ENCODE measurements at places on chromosomes 6 and 20.

- DNase-seq, result no peak
These were observed 513.8 kb upstream of the HTR1E start for GRCh38 chr6:86423571-86423970.

GRCh38 chr20:59015812-59016711, 3.2 kb upstream of the TUBB1 start:
- DNase-seq, result no peak

GRCh38 chr6:162649271-162649670, 78.3 kb downstream of the PRKN start:
- no peak for DNase-seq

GRCh38 chr20:40769677-40770285, 80.7 kb upstream of the MAFB start:
- no peak for DNase-seq

DNA sequence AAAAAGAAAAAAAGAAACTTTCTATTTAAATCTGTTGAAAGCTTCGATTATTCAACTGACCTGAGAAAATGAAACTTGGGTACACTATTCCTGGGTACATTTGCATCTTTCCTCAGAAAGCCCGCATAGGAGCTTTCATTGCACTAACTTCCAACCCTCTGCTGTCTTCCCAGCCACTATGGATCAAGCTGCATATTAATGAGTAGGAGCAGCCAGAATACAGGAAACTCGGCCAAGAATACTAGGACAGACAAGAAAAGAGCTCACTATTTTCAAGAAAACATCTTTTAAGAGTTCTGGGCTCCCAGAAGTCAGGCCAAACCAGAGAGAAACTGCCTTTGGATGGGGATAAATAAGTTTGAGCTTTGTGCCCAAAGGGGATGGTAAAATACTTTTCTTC, 135.0 kb upstream of the CCDC28A start:
- no peak for DNase-seq
